ENCODE measurements at places on chromosomes 2 and 18. TPM values are rescaled to one million over a fixed set of nuclear protein-coding genes. Genes with fewer than 3 reads are reported as not detected.

Gene DPYSL5
- total RNA-seq: not detected

Gene TLX2
- total RNA-seq: not detected

Gene DHRS9
- total RNA-seq: 17.0 TPM

Gene PIEZO2
- total RNA-seq: 56.4 TPM

Gene ACP1
- 97.0 TPM for total RNA-seq

Gene LBH
- total RNA-seq: 7.4 TPM

Gene GYPC
- total RNA-seq: 5.8 TPM

Gene PID1
- 2.2 TPM for total RNA-seq

Gene BUB1
- total RNA-seq: 12.2 TPM

Gene UCN
- total RNA-seq: 0.09 TPM

Gene NGEF
- total RNA-seq: 1.5 TPM

Gene NAT8
- total RNA-seq: not detected

Gene CLHC1
- 11.3 TPM for total RNA-seq

Gene PTPRN
- not detected for total RNA-seq

Gene KCTD1
- total RNA-seq: 11.5 TPM

Gene PELI1
- 17.3 TPM for total RNA-seq

Gene ARHGEF33
- 0.38 TPM for total RNA-seq

Gene COL5A2
- 325 TPM for total RNA-seq

Gene CPLX4
- not detected for total RNA-seq

Gene LCT
- total RNA-seq: not detected

Gene ALLC
- not detected for total RNA-seq

Gene GALNT14
- total RNA-seq: not detected

Gene PAPOLG
- total RNA-seq: 9.1 TPM

Gene MYOM1
- 0.18 TPM for total RNA-seq

Gene G6PC2
- total RNA-seq: not detected

Gene ASB3
- 23.8 TPM for total RNA-seq

Gene CD28
- total RNA-seq: under 0.01 TPM

Gene MEP1B
- total RNA-seq: 0.19 TPM

Gene BIN1
- total RNA-seq: 68.0 TPM

Gene CDH2
- total RNA-seq: 137 TPM

Gene ATL2
- 63.7 TPM for total RNA-seq

Gene ABCA12
- total RNA-seq: not detected

Gene PIK3C3
- total RNA-seq: 35.7 TPM

Gene KIAA2012
- not detected for total RNA-seq

Gene LOXL3
- total RNA-seq: 0.99 TPM

Gene OSBPL6
- 3.9 TPM for total RNA-seq

Gene UGT1A4
- total RNA-seq: not detected

Gene FRZB
- total RNA-seq: not detected

Gene LYG1
- 0.27 TPM for total RNA-seq

Gene COBLL1
- 5.7 TPM for total RNA-seq
